ENCODE measurements at places on chromosomes 4 and X.

DNA sequence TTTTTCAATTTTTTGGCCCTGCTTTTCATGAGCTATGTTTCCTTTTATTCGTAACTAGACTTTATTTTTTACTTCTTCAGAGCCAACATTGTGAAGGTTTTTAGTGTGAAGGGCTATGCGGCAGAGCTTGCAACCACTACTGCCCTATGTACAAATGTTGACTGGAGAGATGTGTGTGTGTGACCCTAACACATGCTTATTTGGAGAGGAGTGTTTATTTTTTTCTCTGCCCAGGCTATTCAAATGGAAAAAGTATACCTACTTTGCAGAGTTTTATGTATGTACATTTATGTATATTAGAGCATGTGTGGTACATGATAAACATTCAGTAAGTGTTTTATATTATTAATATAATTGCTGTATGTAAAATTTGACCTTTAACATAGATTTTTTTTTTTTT lies 86.5 kb downstream of the WWC2 start:
- no peak for DNase-seq

DNA sequence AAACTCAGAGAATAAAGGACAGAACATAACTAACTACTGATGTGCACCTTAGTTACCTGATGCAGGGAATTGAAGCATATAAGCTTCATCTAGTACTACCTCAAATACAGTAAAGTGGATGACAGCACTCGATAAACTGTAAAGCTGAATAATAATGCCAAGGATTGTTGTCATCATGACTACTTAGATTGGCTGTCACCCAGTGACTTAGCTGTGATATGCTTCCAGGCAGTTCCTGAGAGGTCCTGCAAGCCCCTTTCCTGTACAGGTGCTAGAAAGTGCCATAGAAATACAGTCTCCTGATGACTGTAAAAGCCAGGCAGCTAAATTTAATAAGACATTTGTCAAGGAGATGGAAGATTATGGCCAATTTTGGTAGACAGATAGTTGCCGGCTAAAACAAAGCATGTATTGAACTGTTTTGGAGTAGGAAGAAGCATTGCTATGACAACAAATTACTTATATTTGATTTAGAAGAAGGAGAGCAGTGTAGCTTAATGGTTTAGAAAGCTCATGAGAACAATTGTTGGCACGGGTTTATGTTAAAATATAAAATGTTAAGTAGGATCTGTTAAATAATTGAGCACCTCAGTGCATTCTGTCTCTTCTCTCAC lies 29.7 kb downstream of the TMEM164 start:
- no peak for DNase-seq

- DNase-seq: no peak
Observed at GRCh38 chr4:5489260-5489659, 219.1 kb downstream of the EVC2 start.

GRCh38 chrX:147838465-147839131 lies 73.1 kb upstream of the FMR1 start:
- no peak for DNase-seq

DNA sequence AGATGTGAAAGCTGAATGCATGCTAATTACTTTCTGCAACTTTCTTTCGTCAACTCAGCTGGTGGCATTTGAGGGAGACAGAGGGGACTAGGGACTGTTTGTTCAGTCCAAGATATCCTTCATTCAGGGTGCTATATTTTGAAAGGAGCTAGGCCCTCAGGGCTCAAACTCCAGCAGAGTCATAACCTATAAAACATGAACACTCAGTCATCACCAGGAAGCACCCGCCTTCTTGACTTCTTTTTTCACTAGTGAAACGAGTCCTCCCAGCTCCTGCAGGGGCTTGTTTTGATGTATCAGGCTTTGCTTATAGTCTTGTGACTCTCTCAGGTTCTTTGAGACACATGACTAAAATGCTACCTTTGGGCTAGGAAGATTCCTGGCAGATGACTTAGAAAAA lies 230.6 kb downstream of the PCDH7 start:
- no peak for DNase-seq

- no peak for DNase-seq
Observed at GRCh38 chr4:153706519-153706918, 22.4 kb downstream of the TLR2 start.

DNA sequence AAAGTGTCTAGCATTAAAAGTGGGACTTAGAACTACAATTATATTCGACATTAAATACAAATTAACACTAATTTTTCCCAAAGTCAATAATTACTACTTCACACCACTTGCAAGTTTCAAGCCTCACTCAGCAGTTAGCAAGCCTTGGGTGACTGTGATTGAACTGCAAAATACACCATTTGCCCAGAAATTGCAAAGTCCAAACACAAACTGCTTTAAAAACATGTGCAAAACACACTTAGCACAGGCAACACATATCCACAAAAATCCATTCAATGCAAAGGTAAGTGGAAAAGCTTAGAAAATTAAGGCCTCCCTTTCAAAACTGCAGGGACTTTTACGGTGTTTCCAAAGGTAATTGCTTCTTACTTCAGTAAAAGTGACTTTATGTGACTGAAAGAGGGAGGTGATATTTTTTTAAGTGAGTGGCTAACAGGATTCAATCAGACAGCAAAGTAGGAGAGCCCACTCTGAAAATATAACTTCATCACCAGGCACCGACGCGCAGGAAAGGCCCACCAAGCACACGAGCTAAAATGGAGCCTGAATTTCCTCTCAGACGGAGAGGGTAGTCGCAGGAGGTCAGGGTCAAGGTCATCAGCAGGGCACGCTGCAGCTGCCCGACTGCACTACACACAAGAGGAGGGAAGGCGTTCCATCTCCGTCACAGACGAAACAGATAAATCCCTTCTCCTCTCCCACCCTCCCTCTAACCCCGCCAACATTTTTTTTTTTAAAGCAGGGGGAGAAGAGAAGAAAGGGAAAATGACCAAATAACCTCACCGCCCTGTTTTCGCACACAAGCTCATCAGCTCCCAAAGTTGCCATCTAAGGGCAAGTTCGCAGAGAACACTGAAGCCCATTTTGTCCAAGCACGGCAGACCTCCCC lies 3.1 kb downstream of the ZNF827 start:
- no peak for DNase-seq

GRCh38 chr4:112847045-112847444 lies 202.4 kb upstream of the ANK2 start:
- no peak for DNase-seq

- no peak for DNase-seq
Observed at GRCh38 chrX:139156356-139156755, 374.2 kb upstream of the F9 start.

DNA sequence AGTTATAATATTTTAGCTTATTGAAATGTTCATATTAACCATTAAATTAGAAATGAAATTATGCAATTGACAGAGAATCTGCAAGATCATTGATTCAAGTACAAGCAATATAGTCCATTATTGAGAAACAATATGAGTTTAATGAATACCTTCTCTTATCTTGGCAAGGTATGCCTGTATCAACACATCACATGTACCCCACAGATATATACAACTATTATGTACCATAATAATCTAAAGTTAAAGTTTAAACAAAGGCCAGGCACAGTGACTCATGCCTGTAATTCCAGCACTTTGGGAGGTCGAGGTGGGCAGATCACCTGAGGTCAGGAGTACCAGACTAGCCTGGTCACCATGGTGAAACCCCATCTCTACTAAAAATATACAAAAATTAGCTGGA lies 514.7 kb downstream of the PCDH7 start:
- no peak for DNase-seq
